T-cell (primary cell): ENCODE measurements at places on chromosomes 6 and 20.
A peak's percentile ranks its signal among the peaks of the same experiment; 100 is the strongest.

- no peak overlapping the region for H3K27ac ChIP-seq
- no peaks in the 10 kb centered on the region for H3K27me3 ChIP-seq
- no peaks in the 10 kb centered on the region for H3K36me3 ChIP-seq
- DNase-seq: no peak
- no peak overlapping the region for H3K4me3 ChIP-seq
Measured at GRCh38 chr6:44590471-44590870, 203.0 kb downstream of the CDC5L start.

DNA sequence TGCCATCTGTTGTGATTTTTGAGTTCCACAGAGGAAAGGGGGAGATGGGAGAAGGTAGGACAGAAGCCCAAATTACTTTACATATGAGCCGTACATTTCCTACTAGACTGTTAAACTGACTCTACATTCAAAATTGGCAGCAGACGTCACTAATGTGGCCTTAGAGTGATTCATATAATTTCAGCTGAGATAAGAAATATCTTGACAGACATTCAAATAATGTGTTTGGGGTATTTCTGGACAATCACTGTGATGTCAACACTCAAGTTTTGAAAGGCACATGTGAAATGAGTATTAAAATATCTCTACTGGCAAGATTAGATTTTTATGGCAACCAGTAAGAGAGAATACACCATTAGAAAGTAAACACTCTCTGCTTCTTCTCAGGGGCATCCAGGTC is 104.0 kb downstream of the MTFR2 start:
- no peaks in the 10 kb centered on the region for H3K27me3 ChIP-seq
- H3K4me1 ChIP-seq: no peaks in the 10 kb centered on the region
- no peaks in the 10 kb centered on the region for H3K36me3 ChIP-seq
- no peak overlapping the region for H3K27ac ChIP-seq

DNA sequence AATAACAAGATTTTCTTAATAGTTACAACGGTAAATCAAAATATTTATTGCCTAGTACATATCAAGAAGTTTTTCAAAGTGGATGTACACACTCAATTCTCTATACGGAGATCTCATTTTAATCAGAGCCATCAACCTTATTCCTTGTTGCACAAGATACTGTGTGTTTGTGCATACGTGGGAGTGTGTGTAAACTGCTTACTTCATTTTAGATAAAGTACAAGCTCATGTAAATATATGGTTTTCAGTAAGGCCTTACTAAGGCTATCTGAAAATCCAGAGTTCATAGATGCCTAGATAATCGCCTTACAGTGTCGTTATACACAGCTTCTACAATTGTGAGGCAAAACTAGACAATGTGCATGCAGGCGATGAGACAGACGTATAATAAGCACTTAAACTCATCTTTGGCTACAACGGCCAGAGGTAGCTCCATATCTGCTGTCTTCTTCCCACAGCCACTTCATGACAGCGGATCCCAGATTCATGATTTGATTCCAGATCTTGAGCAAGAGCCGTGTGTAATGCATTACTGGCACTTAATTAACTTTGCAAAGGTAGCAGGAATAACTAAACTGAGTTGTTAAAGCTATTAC is 2.5 kb downstream of the PERP start:
- no peak overlapping the region for H3K27ac ChIP-seq
- H3K36me3 ChIP-seq: no peaks in the 10 kb centered on the region
- peaks cover 18% of the 10 kb centered on the region for H3K4me1 ChIP-seq

DNA sequence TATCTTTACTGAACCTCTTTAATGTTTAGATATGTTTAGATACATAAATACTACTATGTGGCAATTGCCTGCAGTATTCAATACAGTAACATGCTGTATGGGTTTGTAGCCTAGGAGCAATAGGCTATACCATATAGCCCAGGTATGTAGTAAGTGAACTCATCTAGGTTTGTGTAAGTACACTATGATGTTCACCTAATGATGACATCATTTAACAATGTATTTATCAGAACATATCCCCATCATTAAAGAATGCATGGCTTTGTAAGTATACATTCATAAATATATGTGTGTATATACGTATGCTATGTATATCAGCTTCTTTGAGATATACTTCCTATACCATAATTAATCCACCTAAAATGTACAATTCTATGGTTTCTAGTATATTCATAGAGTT is 631.2 kb upstream of the MAN1A1 start:
- no peaks in the 10 kb centered on the region for H3K27me3 ChIP-seq
- H3K27ac ChIP-seq: no peak overlapping the region
- H3K4me1 ChIP-seq: no peaks in the 10 kb centered on the region
- no peak overlapping the region for H3K4me3 ChIP-seq
- no peak for DNase-seq

DNA sequence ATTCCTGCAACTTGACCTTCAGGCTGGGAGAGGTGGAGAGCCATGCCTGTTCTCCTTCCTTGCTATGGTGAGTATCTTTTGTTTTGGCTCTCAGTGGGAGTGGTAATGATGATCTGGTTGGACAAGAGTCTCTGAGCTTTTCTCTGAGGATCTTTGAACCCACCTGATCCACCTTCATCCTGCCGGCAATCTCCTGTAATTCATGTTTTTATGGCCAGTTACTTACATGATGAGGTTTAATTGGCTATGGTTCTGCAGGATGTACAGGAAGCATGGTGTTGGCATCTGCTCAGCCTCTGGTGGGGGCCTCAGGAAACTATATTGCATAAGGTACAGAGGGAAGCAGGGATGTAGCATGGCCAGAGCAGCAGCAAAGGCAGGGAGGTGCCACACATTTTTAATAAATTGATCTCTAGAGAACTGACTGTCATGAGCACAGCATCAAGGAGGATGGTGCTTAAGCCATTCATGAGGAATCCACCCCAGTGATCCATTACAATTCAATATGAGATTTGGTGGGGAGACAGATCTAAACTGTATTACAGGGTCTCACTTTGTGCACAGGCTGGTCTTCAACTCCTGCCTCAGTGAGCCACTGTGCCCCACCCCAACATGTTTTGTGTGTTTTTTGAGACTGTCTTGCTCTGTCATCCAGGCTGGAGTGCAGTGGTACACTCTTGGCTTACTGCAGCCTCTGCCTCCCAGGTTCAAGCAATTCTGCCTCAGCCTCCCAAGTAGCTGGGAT is 10.0 kb downstream of the HSPA1B start:
- DNase-seq: no peak
- peak overlapping the region; percentile 46 for H3K4me3 ChIP-seq
- peak overlapping the region; percentile 97 for H3K27ac ChIP-seq
- peaks cover 5% of the 10 kb centered on the region for H3K36me3 ChIP-seq

DNA sequence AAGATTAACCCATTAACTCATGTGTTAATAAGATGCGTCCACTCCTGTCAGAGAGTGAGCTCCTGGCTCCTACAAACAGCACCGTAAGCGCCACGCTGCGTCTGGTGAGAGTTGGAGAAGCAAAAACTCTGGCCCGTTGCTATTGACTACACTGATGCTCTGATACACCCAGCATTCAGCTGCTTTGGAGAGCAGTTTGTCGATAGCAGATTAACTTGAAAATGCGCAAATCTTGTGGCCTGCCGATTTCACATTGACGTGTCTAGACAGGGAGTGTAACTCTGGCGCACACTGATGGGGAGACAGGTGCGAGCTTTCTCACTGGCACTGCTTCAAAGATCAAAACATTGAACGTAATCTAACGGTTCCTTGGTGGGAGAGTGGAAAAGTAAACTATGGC is 151.7 kb upstream of the RPS6KA2 start:
- H3K4me1 ChIP-seq: no peaks in the 10 kb centered on the region
- no peak for DNase-seq
- H3K4me3 ChIP-seq: no peak overlapping the region
- H3K36me3 ChIP-seq: no peaks in the 10 kb centered on the region
- H3K27ac ChIP-seq: no peak overlapping the region
- no peaks in the 10 kb centered on the region for H3K27me3 ChIP-seq

DNA sequence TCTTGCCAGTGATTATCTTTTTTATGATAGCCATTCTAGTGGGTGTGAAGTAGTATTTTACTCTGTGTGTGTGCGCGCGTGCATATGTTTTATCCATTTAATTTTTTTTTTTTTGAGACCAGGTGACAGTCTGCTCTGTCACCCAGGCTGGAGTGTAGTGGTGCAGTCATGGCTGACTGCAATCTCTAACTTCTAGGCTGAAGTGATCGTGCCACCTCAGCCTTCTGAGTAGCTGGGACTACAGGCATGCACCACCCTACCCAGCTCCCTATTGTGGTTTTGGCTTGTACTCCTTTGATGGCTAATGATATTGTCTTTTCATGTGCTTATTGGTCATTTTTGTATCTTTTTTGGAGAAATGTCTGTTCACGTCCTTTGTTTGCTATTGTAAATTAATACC is 33.3 kb downstream of the ITCH start:
- H3K4me1 ChIP-seq: no peaks in the 10 kb centered on the region
- DNase-seq: no peak
- H3K27me3 ChIP-seq: no peaks in the 10 kb centered on the region
- no peak overlapping the region for H3K27ac ChIP-seq

DNA sequence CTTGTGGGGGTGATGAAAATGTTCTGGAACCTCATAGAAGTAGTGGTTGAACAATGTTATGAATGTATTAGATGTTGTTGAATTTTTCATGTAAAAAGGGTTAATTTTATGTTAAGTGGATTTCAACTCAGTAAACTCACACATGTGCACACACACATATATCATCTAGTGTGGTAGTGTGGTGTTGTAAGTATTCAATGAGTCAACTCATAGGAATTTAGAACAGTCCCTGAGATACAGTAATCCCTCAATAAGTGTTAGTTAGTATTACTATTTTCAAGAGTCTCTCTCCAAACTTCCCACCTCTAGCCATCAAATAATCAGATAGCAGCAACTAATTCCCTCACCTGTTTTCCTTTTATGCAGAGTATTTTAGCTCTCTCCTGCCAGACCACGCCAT is 563.1 kb upstream of the JARID2 start:
- no peak overlapping the region for H3K27ac ChIP-seq
- no peak overlapping the region for H3K4me3 ChIP-seq
- no peaks in the 10 kb centered on the region for H3K36me3 ChIP-seq
- no peak for DNase-seq
- H3K27me3 ChIP-seq: no peaks in the 10 kb centered on the region
- H3K4me1 ChIP-seq: no peaks in the 10 kb centered on the region

DNA sequence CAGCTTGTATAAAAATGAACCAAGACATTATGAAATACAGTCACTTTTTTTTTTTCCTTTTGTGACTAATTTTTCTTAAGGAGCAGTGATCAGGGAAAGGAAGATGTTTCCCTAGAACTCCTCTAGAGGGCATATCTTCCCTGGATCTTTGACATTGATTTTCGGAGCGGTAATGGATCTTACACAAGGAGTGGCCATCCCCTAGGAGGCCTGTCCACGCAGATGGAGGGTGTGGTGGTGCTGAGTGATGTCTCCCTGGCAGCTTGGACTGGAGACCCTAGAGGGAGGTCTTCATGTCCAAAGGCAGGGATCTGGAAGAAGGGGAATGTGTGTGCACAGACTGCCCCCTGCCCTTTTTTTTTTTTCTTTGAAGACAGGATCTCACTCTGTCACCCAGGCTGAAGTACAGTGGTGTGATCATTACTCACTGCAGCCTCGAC is 7.0 kb upstream of the KIFC1 start:
- H3K36me3 ChIP-seq: no peaks in the 10 kb centered on the region
- DNase-seq: no peak
- H3K27me3 ChIP-seq: no peaks in the 10 kb centered on the region
- no peak overlapping the region for H3K27ac ChIP-seq
- H3K4me3 ChIP-seq: no peak overlapping the region
- no peaks in the 10 kb centered on the region for H3K4me1 ChIP-seq

GRCh38 chr20:48705240-48706115 is 122.3 kb downstream of the PREX1 start:
- H3K36me3 ChIP-seq: peaks cover 8% of the 10 kb centered on the region
- no peaks in the 10 kb centered on the region for H3K27me3 ChIP-seq
- no peak overlapping the region for H3K27ac ChIP-seq
- no peaks in the 10 kb centered on the region for H3K4me1 ChIP-seq
- H3K4me3 ChIP-seq: no peak overlapping the region

DNA sequence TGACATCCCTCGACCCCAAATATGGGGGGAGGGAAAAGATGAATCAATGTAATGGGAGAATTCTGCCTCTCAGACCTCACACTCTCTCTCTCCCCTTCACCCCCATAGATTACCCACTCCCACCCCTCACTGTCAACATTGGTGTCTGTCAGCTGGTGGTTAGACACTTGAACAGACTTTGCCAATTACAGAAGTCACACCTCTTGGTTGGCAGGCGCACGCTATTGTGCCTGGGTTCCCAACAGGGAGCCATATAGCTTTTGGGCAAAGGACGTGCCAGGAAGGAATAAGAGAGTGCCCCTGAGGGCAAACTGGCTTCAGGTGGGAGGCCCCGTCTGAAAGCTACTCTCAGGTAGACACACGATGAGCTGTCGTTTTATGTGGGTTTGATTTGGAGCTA is 54.1 kb upstream of the FYN start:
- no peak overlapping the region for H3K27ac ChIP-seq
- H3K27me3 ChIP-seq: no peaks in the 10 kb centered on the region
- no peaks in the 10 kb centered on the region for H3K36me3 ChIP-seq
- H3K4me1 ChIP-seq: no peaks in the 10 kb centered on the region
- no peak overlapping the region for H3K4me3 ChIP-seq

DNA sequence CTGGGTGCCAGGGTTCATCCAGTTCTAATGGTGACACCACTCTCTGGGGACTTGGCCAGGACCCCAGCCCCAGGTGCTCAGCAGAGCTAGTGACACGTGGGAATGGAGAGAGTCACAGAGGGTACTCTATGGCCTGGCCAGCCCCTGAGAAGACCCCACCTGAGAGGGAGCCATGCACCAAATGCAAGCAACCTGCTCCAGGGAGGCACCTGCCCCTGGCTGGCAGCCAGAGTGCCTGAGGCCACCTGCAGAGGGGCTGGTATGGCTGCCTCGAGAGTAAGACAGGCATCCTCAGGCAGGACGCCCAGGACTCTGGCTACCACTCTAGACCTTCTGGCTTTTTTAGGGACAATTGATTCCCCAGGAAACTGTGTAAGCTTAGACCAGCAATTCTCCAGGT is 38.6 kb upstream of the CST7 start:
- no peaks in the 10 kb centered on the region for H3K36me3 ChIP-seq
- H3K4me3 ChIP-seq: no peak overlapping the region
- no peak overlapping the region for H3K27ac ChIP-seq

GRCh38 chr20:37007898-37008649 is 56.6 kb upstream of the SAMHD1 start:
- no peak overlapping the region for H3K4me3 ChIP-seq
- no peaks in the 10 kb centered on the region for H3K27me3 ChIP-seq
- H3K27ac ChIP-seq: peak overlapping the region; percentile 55
- peaks cover 15% of the 10 kb centered on the region for H3K36me3 ChIP-seq
- peaks cover 8% of the 10 kb centered on the region for H3K4me1 ChIP-seq
- no peak for DNase-seq

- no peak overlapping the region for H3K4me3 ChIP-seq
- DNase-seq: no peak
Measured at GRCh38 chr6:50821441-50822077, 2.9 kb downstream of the TFAP2B start.

DNA sequence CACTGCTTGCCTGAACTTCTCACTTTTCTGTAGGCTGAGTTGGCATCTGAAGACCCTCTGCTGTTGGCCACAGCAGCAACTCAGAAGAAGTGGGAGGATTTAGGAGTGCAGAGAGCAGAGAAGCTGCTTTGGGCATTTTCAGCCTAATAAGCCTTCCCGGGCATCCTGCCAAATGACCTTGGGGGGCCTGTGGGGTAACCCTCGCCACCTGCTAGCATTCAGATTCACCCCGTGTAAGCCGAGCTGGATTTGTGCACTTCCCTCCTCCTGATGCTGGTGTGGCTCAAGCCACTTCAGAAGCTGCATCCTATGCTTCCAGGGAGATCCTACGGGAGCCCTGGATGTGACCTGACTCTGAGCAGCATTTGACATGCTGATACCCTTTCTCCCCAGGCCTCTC is 114.8 kb downstream of the LRFN2 start:
- peaks cover 14% of the 10 kb centered on the region for H3K27me3 ChIP-seq
- H3K36me3 ChIP-seq: no peaks in the 10 kb centered on the region
- DNase-seq: no peak
- H3K27ac ChIP-seq: no peak overlapping the region
- peaks cover 4% of the 10 kb centered on the region for H3K4me1 ChIP-seq
